ENCODE measurements at places on chromosomes 1 and 21.

GRCh38 chr1:24846671-24847070 lies 83.4 kb downstream of the RUNX3 start:
- no peak for DNase-seq

GRCh38 chr1:173863224-173864161 lies 4.3 kb downstream of the GAS5 start:
- DNase-seq, result no peak

GRCh38 chr1:157558119-157558518 lies 5.8 kb upstream of the FCRL5 start:
- no peak for DNase-seq

GRCh38 chr1:201762381-201762780 lies 66.6 kb upstream of the IPO9 start:
- no peak for DNase-seq

GRCh38 chr21:43971201-43971991 lies 40.7 kb upstream of the TRAPPC10 start:
- no peak for DNase-seq

DNA sequence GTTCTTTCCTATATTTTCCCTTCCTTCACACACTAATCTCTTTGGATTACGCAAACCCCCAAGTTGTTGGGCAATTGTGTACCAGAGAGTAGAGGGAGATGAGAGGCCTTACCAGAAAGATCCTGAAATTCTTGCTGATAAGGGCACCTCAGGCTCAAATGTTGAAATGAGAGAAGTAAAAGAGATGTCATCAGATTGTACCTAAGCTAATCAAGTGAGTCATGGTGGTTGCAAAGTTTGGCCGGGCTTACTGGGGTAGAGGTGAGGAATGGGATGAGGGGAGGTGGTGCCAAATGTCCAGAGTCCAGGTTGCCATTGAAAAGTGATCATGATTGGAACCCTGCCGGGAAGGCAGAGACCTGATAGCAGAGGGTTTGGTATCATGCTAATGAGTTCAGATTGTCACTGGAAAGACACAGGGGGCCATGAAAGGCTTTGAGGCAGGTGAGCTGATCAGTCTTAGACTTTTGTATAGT lies 43.1 kb downstream of the OPTC start:
- DNase-seq, result no peak

DNA sequence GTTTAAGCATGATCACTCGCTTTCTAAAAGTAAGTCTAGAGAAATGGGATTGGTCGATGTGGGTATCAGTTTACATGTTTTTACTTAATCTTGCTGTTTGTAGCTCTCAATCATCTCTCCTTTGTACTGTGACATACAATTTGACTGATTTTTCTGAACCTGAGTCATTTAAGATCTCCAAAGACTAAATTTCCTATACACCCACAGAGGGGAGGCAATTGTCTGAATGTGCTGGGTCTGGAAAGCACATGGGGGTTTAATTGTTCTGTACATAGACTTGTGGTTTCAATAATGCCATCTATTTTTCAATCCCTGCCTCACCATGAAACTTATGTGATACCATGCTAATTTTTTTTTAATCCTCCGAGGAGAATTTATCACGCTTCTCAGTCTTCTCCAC lies 65.8 kb downstream of the USP25 start:
- DNase-seq, result no peak

- DNase-seq, result no peak
These were observed 320.9 kb upstream of the C1orf87 start for GRCh38 chr1:60394436-60394835.

- no peak for DNase-seq
These were observed 77.6 kb downstream of the XCL2 start for GRCh38 chr1:168466092-168466713.

DNA sequence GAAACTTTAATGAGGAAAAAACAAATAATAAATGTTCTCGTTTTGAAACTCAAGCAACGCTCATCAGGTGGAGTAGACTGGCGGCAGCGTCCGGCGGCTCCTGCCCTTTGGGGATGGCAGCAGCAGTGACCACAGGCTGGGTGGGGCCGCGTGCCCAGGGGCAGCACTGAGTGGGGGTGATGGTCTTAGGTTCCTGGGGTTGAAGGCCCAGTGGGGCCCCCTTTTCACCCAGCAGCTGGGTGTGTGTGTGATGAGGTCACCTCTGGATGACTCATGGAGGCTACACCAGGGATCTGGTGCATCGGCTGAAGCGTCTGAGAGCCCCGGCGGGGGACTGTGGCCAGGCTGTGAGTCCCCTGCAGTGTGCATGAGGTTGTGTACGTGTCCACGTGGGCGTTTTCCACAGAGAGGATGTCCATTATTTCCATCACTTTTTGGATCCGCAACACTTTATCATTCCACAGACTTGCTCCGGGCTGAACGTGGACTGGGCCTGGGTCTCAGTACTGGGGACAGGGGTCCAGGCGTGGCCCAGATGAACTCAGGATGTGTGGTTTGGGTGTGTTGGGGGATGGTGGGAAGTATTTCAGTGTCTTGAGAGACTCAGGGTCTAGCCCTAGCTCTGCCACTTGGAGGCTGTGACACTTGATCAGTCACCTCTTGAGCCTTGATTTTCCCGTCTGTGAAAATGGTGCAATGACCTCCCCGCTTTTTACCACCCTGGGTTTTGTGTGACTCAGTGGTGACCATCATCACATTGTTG lies 25.6 kb downstream of the LDLRAP1 start:
- no peak for DNase-seq

DNA sequence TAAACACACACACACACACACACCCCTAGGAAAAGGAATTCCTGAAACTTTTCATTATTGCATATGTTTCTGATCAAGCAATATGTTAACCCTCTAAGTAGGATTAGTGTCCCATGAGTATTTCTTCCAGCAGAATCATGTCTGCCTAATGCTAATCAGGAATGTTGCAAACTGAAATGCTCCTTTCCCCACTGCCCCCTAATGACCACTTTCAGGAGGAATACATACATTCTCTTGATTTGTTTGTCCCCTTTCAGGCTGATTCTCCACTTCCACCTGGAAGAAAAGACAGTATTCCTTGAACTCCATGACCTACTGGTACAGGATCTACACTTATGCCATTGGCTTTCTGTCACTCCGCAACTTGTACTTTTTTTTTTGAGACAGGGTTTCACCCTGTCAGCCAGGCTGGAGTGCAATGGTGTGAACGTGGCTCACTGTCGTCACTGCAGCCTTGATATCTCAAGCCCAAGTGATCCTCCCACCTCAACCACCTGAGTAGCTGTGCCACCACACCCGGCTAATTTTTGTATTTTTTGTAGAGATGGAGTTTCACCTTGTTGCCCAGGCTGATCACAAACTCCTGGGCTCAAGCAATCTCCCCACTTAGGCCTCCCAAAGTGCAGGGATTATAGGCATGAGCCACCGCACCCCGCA lies 56.7 kb downstream of the LRIG2 start:
- DNase-seq, result no peak

GRCh38 chr1:166170075-166170474 lies 3.3 kb upstream of the FAM78B start:
- no peak for DNase-seq

DNA sequence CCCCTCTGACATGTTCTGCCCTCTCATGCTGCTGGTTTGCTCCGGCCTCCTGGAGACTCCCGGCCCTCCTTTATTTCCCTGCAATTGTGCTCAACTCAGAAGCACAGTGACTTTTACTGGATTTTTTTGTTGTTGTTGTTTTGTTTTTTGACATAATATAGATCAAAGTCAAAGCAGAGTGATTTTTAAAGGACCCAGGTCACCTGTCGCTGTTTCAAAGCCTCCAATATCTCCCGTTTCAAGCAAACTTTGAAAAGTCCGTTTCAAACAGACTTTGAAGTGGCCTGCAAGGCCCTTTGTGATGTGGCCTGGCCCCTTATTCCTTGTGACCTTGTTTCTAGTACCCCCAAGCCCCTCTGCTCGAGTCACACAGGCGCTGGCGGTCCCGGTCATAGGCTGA lies 58.1 kb downstream of the TBCE start:
- no peak for DNase-seq

- DNase-seq, result no peak
These were observed 23.2 kb upstream of the C1orf146 start for GRCh38 chr1:92194511-92194910.

- DNase-seq, result no peak
These were observed 35.8 kb downstream of the C1orf198 start for GRCh38 chr1:230832476-230832875.

- DNase-seq, result no peak
These were observed 21.6 kb upstream of the POFUT2 start for GRCh38 chr21:45309069-45309986.

DNA sequence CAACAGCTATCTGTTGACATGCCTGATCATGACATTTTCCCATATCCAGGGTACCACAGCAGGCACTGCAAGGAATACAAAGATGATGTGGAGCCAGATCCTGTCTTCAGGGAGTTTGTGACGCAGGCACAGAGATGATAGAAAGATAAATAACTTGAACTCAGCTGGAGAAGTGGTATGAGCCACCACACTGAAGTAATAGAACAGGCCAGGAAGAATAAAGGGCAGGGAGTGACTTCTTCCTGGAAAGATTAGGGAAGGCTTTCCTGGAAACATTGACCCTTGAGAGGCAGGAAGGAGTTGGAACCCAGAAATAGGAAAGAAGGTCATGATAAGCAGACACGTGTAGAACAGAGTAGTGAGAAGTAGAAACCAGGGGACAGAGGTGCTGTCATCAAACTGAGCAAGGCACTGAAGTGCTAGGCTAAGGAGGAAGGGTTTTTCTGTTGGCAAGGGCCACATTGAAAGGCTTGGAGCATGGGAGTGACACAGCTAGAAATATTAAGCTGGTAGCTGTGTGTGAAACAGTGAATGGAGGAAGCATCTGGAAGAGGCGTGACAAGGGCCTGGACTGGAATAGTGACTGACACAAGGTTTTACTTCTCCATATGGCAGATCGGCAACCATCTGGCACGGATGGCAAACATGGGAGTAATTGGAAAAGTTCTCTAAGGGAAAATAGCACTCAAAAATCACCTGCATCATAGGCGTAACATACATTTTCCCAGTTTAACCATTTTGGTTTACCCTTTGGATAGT lies 68.4 kb downstream of the AK5 start:
- DNase-seq, result no peak

DNA sequence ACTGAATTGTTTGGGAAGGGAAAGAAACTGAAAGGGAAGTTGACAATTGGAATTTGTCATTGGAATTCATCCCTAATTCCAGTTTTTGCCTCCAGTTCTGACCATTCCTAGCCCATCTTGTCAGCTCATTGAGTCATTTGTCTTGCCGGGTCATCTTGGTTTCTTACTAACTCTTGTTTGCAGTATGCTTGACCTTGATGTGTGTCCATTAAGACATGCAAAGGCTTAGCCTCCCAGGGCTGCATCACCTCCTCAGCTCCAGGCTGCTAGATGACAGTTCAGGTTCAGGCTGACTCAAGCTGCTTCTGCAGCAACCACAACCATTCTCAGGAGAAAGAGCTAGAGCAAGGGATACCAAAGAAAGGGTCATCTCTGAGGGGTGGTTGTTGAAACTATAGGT lies 151.3 kb upstream of the PTGFR start:
- no peak for DNase-seq

DNA sequence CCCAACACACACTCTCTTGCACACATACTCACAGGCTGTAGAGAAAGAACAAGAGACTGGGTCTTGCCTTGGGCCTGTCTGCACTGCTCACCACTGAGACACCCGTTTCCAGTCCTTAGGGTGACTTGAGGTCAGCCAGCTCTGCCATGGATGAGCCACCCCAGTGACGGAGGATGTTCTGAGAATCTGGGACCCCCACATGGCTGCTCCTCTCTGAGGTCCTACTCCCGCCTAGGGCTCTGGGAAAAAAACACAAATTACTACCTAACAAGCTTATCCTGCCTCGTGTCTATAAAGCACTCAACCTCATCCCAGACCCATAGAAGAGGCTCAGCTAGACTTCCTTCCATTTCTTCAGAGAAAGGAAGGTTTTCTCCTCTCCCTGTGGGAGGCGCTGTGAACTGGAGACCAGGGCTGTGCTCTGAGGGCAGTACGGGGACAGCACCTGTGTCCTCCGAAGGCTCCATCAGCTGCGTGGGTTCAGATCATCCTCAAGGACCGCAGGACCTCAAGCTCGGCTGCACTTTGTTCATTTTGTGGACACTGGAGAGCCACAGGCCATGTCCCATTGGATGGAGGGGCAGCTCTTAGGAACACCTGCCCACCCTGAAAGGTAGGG lies 4.3 kb upstream of the CLEC20A start:
- DNase-seq, result no peak

GRCh38 chr21:46112725-46113215 lies 14.9 kb downstream of the COL6A2 start:
- DNase-seq, result no peak

- DNase-seq, result no peak
These were observed 74.9 kb downstream of the MRPL37 start for GRCh38 chr1:54274881-54275280.

DNA sequence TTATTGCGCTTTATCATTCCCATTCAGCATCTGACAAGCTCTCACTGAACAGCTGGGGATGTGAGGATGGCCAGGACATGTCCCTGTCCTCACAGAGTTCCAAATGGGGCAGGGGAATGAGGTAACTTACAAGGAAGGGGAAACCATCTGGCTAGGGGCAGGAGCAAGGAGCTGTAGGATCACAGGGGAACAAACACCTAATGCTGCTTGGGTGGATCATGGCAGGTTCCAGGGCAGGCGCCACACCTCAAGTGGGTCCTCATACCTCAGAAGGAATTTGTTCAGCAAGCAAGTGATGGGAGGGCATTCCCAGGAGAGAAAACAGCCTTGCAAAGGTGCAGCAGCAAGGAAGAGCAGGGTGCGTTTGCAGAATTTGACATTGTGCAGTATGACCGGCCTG lies 35.1 kb upstream of the GRIK3 start:
- DNase-seq, result no peak

DNA sequence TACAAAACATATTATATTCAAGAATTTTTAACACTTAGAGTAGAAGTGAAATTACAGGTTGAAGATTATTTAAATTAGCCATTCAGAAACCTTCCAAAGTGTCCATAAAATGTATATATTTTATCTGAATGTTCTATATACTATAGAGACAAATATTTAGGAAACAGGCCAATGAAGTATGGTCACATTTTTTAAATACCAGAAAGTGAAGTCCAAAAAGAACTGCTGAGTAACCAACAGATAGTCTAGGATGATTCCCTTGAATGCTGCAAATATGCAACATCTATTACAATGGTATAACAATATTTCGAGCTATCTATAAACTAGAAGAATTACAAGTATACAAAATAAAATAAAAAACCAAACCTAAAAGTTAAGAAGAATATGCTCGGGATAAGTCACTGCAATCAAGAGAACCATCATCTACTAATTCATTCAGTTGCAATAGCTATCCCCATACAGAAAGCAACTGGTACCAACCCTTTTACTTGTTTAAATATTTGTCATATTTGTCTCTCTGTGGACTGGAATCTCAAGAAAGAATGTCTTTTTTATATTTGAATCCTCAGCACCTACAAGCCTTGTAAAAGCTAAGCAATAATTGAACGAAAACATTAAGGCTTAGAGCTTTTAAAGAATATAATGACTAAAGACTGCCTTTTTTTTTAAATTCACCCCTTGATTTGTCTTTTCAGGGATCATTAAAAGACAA lies 8.1 kb downstream of the ODF2L start:
- DNase-seq, result no peak

DNA sequence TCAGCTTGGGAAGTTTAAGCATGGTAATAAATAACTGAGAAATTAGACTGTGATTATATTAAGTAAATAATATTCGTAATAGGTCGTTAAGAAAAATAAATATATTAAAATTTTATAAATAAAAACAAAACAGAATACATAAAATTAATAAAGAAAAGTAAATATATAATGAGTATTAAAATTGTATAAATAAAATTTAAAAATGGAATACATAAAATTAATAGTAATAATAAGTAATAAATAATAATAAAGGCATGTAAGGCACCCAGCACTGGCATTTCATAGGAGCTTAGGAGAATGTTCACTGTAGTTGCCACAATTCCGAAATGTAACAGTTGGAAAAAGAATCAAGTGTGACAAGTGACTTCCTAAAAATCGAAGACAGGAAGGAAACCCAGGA lies 45.8 kb upstream of the FHAD1 start:
- no peak for DNase-seq

All from stimulated activated CD8-positive, alpha-beta memory T cell treated with anti-CD3 and anti-CD28 coated beads, Interleukin-4, amount 100 ng/mL, for 1 hour (primary cell).